ENCODE measurements at places on chromosomes 3 and 15.

GRCh38 chr15:59654046-59654445 is 3.3 kb downstream of the GTF2A2 start:
- DNase-seq: no peak

- DNase-seq: no peak
Observed at GRCh38 chr3:135272026-135272669, 477.1 kb downstream of the EPHB1 start.

- no peak for DNase-seq
Observed at GRCh38 chr3:123151251-123151705, 50.5 kb upstream of the SEC22A start.

GRCh38 chr3:24370352-24371090 is 124.1 kb downstream of the THRB start:
- no peak for DNase-seq

GRCh38 chr3:139472380-139473010 is 3.8 kb downstream of the RBP2 start:
- DNase-seq: no peak

GRCh38 chr3:98513091-98513511 is 9.6 kb downstream of the CLDND1 start:
- DNase-seq: no peak

DNA sequence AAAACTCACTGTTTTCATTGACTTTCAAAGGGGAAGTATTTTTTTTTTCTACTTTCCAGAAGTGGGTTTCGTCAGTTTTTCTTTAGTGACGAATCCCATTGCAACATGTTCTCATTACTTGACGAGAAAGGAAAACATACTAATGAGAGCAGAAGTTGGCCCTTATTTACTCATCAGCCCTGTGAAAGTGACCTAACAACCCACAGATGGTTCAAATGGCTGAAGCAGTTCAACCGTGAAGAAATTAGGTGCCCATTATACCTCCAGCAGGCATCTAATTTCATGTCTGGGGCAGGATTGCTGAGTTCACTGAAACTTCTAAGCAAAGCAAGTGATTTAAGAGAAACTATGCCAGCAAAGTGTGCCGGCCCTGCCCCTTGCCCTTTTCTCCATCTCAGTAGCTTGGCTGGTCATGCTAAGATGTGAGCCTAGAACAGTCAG is 9.0 kb downstream of the AQP9 start:
- DNase-seq: no peak

GRCh38 chr15:67813104-67813634 is 12.1 kb upstream of the SKOR1 start:
- DNase-seq: no peak

- DNase-seq: no peak
Observed at GRCh38 chr3:39362192-39362591, 21.0 kb upstream of the SLC25A38 start.

DNA sequence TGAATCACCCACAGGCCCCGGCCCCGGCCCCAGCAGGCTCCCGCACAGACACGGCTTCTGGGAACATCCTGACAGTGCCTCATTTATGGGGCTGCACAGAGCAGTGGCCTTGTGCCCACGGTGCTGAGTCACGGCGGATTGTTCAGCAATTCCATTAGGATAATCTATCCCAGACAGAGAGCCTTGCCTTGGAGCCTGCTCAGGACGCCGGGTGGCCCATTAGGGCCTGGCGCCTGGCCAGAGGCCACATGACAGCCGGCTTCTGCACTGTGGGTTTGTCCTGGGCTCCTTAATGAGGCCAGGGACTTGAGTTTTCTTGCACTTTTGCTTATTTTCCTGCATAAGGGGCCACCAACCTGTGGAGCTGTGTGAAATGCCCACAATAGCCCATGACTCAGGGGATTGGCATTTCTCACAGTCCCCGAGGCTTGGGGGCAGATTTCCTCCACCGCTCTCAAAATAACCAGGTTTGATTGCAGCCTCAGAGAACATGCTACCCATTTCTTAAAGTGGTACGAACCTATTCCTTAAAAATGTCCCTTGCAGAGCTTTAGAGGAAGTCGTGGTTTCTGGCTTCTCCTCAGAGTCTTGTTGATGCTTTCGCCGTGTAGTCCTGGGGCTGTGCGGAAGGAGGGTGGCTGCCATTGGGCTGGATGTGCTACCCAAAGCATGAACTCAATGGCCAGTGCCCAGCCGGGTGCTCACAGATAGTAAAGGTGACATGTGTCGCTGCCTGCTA is 19.0 kb downstream of the SYNM start:
- DNase-seq: no peak

DNA sequence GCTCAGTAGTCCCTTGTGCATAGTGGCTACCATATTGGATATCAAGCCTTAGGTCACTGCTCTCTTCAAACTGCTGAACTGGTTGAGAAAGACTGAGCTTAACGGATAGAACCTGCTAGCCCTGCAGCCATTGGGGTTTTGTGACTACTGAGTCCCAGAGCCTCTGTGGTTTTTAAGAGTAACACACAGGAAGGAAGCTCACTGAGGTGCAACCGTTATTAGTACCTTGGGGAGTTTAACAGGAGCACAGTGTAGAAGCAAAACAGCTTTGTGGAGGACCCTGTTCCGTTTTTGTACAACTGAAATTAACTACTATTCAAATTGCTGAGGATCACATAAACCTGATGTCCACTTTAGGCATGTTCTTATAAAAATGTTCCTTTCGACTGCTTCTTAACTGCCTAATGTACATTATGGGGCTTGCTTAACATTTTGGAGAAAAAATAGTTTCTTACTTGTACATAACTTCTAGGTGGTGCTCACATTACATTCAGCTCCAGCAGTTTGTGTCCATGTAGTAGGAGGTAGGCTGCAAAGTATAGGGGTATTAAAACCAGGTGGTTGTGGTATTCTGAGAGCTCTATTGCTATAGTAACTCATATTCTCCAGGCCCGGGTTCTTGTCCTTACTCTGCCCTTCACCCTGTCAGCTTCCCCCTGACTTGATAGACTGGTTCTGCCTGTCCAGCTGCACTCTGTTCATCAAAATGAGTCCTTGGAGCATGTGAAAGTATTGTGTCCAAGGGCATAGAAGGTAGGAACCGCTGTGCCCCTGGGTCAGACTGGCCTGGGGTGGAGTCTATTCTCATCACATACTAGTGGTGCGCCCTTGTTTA is 17.3 kb downstream of the PXK start:
- DNase-seq: no peak

GRCh38 chr3:37320276-37320675 is 145.9 kb upstream of the LRRFIP2 start:
- DNase-seq: peak; percentile 12

GRCh38 chr3:113783463-113783862 is 36.6 kb downstream of the ATP6V1A start:
- no peak for DNase-seq

- no peak for DNase-seq
Observed at GRCh38 chr3:8665407-8665896, 20.9 kb upstream of the SSUH2 start.

DNA sequence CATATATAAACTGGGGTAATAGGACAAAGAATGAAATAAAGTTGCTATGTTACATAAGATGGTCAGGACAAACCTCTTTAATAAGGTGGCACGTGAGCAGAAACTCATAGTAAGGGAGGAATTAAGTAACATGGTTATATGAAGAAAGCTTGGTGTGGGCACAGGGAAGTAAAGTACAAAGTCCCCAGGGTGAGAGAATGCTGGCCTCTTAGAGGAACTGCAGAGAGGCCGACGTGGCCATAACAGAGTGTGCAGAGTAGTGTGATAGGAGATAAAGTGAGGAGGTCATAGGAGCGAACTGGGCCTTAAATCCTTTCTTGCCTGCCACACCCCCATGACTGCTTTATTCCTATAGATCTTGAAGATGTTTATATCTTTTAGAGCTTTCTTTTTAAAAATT is 17.4 kb upstream of the RBMS3 start:
- no peak for DNase-seq

- DNase-seq: peak; percentile 12
Observed at GRCh38 chr3:98732286-98733052, 30.7 kb upstream of the ST3GAL6 start.

DNA sequence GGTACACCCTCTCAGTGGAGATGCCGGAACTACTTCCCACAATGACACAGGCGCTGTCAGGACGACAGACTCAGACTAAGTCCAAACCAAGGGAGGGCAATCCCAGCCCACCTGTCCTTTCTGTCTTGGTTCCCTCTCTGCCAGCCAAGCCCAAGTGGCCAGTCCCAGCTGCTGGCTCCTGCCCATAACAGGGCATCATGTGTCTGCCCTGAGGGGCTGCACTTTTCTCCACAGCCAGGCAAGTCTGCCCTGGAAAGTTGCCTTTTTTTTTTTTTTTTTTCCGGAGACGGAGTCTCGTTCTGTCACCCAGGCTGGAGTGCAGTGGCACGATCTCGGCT is 20.0 kb upstream of the BCL2A1 start:
- no peak for DNase-seq

GRCh38 chr3:134482622-134483021 is 3.2 kb downstream of the ANAPC13 start:
- DNase-seq: no peak

DNA sequence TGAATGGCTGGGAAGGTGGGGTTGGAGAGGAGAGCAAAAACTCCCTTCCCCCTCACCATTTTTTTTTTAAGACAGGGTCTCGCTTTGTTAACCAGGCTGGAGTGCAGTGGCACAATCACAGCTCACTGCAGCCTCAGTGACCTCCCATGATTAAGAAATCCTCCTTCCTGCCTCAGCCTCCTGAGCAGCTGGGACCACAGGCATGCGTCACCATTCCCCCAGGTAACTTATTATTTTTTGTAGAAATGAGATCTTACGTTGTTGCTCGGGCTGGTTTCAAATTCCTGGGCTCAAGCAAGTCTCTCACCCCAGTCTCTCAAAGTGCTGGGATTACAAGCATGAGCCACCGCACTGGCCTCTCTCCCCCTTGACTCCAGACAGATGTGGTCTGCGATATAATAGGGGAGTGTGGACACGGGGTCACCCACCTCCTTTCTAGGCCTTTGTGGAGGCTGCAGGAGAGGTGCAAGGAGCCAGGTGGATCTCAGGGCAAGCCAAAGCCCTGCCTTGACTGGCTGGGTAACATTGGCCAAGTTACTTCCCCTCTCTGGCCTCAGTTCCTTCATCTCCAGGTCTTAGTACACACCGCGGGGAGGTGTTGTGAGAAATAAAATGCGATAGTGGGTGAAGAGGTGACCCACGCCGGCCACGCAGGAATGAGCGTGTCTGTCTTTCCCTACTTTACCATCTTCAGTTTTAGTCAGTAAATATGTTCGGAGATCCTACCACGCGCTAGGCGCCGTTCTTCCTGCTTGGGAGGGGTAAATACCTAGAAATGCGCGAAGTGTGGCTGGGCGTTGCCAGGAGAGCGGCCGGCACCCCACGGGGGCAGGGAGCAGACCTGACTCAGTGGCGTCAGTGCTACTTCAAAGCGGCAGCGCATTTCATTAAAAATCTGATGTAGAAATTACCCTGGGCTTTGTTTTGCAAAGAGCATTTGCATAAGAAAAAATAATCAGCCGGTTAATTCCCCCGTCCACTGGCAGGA is 20.2 kb upstream of the CORO2B start:
- DNase-seq: peak; percentile 16

GRCh38 chr3:40437889-40438288 is 19.2 kb upstream of the RPL14 start:
- DNase-seq: no peak

- DNase-seq: no peak
Observed at GRCh38 chr3:153084431-153084830, 77.6 kb upstream of the RAP2B start.

DNA sequence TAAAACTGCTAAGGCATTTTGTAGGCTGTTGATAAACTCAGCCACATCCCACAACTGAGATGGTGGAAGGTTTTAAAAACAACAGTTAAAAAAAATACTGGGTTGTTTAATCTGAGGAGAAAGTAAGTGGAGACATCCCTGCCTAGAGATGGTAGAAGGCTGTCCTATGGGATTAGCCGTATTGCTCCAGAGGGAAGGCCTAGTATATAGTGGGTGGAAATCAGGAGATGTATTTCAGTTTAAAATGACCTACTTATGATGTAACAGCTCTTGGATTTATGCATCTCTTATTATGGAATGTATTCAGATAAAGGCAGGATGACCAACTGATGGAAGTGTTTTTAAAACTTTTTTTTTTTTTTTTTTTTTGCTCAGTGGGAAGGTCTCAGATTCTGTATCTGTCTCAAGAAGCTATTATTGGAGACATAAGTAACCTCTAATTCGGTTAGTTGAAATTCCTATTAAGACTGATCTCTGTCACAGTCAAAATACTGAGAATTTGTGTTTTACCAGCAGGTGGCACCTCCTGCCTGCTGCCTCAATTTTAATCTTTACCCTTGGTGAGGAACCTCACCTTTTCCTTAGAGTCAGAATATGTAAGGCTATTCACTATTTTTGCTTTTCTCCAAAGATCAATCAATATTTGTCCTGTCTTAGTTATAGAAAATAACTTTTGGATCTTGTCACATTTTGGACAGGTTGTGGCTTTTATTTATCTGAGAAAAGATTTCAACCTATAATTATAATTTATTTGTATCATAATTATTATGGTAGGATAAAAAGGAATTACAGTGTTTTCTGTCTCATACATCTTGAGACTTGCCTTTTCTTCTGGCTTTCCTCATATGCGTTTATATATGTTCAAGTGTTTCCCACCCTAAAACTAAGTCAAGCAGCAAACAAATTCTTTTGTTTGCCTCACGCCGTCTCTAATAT is 63.0 kb downstream of the VPS8 start:
- DNase-seq: no peak

DNA sequence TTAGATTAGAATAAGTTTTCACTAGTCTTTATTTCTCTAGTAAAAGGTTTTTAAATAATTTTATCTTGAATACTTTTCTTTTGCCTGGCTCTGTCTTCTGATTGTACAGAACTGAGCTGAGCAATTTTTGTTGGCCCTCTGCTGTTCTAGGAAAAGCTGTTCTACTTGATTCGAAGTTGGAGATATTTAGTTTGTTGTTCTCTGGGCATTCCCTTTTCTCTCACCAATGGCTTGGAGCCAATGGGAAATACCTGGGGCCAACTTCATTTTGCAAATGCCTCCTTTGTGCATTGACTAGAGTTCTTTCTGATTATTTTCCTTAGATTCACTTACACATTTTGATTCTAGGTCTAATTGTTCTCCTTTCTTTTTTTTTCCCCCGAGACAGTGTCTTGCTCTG is 16.5 kb downstream of the ABHD5 start:
- no peak for DNase-seq

- DNase-seq: no peak
Observed at GRCh38 chr3:152486364-152486763, 217.6 kb downstream of the MBNL1 start.

DNA sequence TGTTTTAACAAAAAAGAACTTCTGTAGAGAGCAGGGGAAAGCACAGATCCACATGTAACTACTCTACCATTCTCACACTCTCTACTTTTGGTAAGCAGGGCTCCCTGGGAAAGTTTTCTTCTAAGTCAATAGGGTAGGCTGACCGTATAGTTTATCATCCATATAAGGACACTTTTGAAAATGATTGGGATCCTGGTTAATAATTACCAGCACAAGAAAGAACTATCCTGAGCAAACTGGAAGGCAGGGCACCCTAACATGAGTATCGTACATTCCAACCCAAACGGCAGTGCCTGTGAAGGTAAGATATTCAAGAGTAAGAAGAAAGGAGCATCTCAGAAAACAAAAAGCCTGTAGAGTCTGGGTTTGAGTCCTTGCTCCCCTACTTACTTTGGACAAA is 22.1 kb downstream of the SUSD5 start:
- DNase-seq: no peak

Data from activated CD4-positive, alpha-beta T cell treated with anti-CD3 and anti-CD28 coated beads, Interleukin-2, amount 50 U/mL, for 48 hours (primary cell).